Left renal pelvis (tissue), 4 donors: ENCODE measurements at places on chromosomes 4 and X. TPM values are rescaled to one million over a fixed set of nuclear protein-coding genes. Genes with fewer than 3 reads are reported as not detected.

ADH4 gene
- polyA plus RNA-seq = 0.96 TPM

TENM3 gene
- 15.2 TPM for polyA plus RNA-seq

PLRG1 gene
- 113 TPM for polyA plus RNA-seq

DNA sequence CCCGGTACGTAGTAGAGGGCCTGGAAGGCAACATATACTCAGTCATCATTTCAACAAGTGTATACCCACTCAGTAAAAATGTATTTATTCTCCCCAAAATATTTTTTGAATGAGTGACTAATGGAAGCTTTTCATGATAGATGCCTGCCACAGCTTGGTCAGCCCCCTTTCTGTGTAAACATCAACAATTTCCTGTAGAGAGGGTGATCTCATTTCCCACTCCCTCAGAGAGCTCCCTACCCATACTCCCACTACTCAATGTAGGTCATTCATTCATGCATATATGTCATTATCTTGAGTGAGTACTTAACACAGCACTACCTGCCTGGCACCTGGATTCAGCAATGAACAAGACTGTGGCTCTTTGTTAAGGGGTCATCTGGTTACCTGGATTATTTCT is 81.9 kb downstream of the STK32B start:
- no peak for DNase-seq

DNA sequence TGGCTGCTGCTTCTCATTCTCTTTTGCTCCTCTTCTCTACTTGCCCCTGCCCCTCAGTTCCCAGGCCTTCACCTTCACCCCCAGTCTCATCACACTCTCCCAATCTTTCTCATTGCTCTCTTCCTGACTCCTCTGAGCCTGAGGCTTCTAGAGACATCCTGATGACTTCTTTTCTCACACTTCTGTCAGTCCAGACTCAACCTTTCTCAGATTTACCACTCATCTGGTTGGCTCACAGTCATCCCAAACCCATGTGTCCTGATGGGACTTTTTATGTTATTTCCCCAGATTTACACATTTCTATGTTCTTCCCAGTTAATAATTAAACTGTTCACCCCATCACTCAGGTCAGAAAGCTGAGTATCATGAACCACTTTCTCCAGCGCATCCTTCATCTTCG is 68.0 kb downstream of the TMA16 start:
- no peak for DNase-seq

- DNase-seq = no peak
Observed at GRCh38 chrX:8741981-8742380, 10.0 kb upstream of the ANOS1 start.
